Small intestine (tissue), 16 donors: ENCODE measurements at places on chromosomes 4 and X.

- no peak for DNase-seq
Observed at GRCh38 chr4:15341733-15342300, 86.0 kb upstream of the C1QTNF7 start.

DNA sequence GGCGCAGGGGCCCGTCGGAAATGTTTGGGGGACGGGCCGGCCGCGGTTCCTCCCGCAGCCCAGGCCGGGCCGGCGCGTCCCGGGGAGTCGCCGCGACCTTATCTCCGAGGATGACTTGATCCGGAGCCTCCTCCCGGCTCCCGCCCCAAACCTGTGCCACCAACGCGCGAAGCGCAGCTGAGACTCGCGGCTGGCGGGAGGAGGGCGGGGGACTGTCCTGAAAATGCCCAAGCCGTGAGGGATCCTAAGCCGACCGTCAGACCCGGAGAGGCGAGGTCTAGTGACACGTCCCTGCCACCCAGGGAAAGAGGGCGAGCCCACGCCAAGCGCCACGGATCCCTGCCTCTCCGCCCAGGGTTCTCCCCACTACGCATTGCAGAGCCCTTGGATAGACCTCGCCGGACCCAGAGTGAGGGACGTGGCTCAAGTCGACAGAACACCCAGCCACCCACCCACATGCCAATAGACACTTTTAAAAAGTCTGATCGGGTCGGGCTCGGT is 26.9 kb downstream of the UTP14A start:
- DNase-seq: no peak

GRCh38 chrX:110396735-110397134 is 38.1 kb downstream of the RTL9 start:
- DNase-seq: peak; percentile 34

GRCh38 chrX:72465889-72466288 is 106.8 kb downstream of the HDAC8 start:
- no peak for DNase-seq

DNA sequence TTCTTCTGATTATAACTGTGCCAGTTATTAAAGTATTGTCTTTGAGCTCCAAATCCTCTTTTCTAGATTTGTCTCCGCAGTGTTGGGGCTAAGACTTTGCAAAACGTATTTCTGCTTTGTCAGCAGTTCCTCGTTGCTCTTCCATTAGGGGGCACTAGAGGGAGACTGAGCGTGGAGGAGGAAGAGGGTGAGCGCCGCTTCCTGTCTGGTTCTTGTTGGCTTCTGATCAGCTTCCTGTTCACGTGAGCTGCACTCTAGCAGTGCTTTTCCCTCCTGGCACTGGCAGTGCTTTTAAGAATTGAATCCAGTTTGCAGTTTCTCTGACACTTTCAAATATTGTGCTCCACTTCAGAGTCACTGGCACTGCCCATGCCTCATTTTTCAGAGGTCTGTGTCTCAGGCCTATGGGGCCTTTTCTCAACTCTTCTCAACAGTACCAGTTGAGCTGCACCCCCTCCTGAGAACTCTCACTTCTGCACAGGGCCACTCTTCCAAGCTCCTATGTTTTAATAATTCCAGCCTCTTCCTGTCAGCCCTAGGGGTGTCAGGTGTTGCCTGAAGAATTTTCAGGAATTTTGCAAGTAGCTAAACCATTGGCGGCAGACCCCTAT is 54.4 kb upstream of the LCORL start:
- DNase-seq: peak; percentile 11

DNA sequence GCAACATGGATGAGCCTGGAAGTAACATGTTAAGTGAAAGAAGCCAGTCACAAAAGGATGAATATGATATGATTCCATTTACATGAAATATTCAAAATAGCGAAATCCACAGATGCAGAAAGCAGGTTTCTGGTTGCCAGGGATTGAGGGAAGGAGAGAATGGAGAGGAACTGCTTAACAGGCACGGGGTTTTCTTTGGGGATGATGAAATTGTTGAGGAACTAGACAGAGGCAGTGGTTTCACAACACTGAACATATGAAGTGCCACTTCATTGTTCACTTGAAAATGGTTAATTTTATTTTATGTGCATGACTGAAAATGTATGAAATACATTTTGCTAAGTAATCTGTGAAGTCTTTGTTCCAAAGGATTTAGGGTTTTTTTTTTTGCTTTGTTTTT is 182.5 kb upstream of the TBL1X start:
- no peak for DNase-seq

- peak; percentile 83 for DNase-seq
Observed at GRCh38 chr4:177455561-177455970, 13.3 kb upstream of the AGA start.

DNA sequence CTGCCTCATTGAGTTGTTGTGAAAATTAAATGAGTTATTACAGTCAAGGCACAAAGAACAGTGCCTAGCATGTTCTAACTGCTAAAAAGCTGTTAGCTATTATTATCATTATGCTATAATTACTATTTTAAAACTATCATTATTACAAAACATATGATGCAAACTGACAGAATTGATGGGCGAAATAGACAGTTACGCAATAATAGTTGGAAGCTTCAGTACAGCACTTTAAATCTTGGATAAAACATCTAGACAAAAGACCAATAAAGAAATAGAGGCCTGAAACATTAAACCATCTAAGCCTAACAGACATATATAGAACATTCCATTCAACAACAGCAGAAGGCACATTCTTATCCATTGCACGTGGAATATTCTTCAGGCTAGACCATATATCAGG is 73.0 kb downstream of the TAB3 start:
- no peak for DNase-seq

- no peak for DNase-seq
Observed at GRCh38 chr4:10153161-10153560, 36.6 kb upstream of the WDR1 start.

- DNase-seq: peak; percentile 3
Observed at GRCh38 chr4:90318193-90318592, 191.0 kb downstream of the CCSER1 start.

- DNase-seq: no peak
Observed at GRCh38 chrX:13994104-13994503, 35.6 kb downstream of the GEMIN8 start.

GRCh38 chr4:87838205-87838604 is 5.4 kb downstream of the MEPE start:
- no peak for DNase-seq

DNA sequence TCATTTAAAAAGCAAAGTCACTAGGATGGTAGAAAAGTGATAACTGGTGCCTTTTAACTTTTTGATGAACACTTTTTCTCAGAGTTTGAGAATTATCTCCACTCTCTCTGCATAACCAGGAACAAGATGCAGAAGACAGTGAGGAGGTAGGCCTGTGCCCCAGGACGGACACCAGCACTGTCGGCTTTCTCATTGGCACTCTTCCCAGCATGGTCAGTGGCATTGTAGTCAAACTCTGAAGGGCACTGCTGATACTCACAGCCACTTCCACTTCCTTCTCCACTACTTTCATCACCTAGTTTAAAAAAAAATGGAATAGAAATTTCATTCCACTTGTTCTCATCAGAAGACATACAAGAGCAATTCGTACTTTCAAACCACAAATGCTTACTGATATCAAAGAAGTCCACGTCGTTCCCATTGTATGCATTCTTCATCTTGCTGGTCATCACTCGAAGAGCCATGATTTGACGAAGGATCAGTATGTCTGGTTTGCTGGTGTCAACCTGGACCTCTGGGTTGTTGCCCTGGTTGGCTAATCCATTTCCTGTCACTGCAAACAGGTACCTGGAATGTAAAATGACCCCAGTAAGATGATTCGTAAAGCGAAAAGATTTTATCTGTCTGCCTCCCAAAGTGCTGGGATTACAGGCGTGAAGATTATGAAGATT is 84.8 kb upstream of the TFDP3 start:
- DNase-seq: no peak

DNA sequence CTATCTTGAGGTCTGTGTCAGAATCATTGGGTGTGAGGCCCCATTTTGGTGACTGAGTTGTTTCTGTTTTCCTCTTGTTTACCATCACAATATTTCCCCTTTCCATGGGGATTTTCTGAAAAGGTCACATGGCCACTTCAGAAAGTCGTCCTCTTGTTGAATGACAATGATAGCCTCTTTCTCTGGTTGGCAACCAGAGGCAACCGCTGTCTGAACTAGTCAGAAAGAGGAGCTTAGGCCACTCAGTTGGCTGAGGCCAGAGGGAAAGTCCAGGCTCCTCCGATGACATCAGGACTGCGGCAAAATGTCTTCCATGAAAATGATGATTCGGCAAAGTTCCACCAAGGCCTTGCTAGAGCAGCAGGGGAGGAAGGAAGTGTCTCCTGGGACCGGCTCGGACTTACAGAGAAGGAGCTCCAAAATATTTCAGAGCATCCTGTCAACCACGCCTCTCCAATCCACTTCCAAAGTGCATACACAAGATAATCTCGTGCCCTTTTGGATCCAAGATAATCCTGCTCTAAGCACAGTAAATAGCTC is 19.1 kb upstream of the RBM47 start:
- peak; percentile 66 for DNase-seq

- no peak for DNase-seq
Observed at GRCh38 chr4:153519687-153520086, 53.5 kb downstream of the TMEM131L start.

DNA sequence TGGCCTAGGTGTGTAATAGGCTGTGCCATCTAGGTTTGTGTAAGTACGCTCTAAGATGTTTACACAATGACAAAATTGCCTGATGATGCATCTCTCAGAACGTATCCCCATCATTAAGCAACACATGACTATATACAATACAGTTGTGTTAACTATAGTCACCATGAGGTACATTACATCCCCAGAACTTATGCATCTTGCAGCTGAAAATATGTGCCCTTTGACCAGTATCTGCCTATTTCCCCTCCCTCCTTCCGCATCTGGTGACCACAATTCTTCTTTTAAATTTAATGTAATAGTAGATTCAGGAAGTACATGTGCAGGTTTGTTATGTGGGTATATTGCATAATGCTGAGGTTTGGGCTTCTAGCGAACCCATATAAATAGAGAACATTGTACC is 239.8 kb upstream of the IL1RAPL1 start:
- DNase-seq: no peak

GRCh38 chrX:13050151-13050550 is 5.7 kb upstream of the FAM9C start:
- DNase-seq: no peak

DNA sequence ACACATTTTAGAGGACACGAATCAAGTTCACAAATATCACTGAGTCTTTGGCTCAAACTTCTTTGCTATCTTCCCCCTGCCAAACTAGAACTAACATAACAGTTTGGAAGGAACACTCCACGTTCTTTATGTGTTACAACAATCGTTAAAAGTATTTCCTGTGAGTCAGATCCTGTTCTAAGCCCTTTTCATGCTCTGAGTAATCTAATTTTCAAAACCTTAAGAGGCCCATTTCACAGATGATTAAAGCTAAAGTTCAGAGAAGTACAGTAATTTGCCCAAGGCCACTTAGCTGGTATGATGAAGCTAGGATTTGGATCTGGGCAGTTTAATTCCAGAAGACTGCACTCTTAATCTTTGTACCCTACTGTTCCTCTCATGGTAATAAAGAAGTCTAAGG is 854.4 kb upstream of the INTU start:
- no peak for DNase-seq

DNA sequence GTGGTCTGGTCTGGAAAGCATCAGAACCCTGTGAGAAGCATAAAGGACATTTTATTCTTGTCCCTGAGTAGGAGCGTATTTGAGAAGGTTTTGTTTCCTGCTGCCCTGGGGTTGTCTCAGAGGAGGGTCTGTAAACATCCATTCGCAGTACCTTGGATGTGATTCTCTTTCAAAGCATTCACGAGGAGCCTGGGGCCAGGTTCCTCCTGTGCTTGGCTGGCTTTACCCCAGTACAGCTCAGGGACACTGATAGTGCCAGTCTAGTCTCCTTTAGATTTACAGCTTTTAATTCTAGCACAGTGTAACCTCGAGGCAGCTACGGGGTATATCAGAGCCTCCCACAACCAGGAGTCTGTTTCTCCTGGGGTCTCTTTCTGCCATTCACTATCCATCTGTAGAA is 2.7 kb downstream of the CLRN2 start:
- no peak for DNase-seq

DNA sequence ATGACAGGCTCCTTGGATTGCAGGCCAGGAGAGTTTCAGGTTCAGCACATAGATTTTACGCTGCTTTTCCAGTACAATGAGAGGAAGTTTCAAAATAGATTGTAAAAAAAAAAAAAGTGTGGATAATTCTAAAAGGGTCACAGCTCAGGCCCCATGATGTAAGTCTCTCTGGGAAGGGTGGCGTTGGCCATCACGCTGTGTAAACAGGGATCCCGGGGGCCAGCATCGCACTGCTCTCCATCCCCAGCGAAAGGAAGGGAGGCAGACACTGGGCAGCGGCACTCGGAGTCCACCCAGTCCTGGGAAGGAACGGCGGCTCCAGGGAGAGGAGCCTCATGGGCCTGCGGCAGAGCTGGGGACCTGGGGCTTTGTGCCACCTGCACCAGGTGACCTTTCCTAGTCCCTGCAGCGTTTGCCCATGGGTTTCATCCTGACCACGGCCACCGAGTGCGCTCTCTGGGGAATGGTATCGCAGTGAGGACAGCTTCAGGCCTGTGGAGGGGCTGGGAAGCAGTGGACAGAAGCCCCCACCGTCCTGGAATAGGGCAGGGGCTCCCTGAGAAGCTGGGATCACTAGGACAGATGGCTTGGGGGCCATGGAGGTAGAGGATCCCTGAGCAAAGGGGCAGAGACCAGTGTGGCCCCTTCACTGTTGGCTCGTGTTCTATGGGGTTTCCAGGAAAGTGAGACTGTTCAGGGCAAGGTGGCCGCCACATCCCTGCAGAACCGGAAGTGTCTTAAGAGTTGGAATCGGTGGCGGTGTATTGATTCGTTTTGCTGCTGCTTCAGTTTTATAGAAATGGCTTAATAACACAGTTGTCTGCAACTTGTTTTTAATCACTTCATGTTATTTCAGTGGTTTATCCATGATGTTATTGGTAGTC is 38.9 kb downstream of the RGS12 start:
- DNase-seq: no peak

DNA sequence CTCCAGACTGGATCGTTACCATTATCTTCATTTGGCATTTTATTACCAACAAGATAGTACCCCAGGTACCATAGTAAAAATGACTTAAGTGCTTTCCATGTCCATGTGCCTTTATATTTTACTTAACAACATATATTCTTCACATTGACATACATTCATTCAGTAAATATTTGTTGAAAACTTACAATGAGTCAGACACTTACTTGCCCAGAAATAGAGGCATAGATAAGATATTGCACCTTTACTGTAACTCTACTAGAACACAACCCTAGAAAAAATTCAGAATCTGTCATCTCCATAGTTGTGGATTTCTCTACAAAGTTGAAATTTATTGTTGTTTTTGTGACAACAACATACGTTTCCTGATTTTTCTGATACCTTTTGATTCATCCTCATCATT is 640.6 kb downstream of the RPA4 start:
- DNase-seq: no peak

GRCh38 chr4:185145572-185145971 is 2.5 kb downstream of the SLC25A4 start:
- no peak for DNase-seq

- peak; percentile 35 for DNase-seq
Observed at GRCh38 chr4:119493419-119493818, 135.2 kb downstream of the PDE5A start.
